Type B pancreatic cell (in vitro differentiated cells): ENCODE measurements at places on chromosomes 3 and 15.

DNA sequence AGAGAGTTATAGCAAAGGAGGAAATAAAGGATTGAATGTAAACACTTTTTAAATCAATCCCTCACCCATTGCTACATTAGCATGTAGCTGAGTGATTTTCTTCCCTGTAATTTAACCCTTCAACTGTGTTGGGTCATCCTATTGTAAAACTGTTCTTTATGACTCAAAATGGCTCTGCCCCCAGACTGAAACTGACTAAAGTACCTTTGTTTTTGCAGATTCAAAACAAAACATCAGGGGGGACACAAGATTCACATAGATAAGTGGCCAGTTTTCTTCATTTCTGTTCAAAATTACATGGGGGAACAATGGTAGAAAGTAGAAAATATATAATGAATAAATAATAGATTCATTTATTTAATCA is 268.4 kb downstream of the IGSF11 start:
- H3K4me1 ChIP-seq: peaks cover 3% of the 10 kb centered on the region
- no peak for DNase-seq
- H3K27me3 ChIP-seq: peaks cover 4% of the 10 kb centered on the region
- no peak overlapping the region for H3K27ac ChIP-seq

DNA sequence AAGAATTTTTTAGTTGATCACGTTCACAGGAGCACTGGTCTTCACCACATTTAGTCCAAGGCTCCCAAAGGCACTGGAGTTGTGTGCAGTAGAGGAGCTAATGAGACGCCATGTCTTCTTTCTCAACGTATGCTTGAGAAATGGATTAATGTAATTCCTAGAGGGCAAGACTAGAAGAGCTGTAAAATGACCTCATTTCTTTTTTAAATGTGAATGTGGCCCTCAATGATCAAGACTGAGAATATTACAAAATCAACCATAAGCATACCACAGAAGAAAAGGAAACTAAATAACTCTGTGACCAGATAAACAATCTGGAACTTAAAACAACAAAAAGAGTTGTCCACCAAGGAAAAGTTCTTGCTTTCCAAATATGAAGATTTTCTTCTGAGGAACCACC is 112.1 kb upstream of the THBS1 start:
- H3K36me3 ChIP-seq: peaks cover 3% of the 10 kb centered on the region
- DNase-seq: no peak
- no peak overlapping the region for H3K27ac ChIP-seq

DNA sequence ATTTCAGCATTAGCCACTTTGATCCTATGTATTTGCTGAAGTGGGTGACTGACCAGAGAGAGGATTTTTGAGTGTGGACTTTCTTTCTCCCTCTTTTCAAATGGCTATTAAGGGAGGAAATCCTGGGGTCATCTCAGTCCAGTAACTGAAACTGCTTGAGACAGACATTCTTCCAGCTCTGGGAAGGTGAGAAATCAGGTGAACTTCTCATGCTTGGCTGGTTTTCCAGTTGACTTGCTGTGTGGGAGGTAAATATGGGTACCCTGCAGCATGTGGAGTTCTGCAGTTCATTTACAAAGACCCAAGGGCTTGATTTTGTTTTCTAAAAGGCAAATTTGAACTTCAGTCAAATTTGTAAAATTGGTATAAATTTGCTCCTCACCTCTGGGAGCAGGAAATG is 461.1 kb upstream of the TBL1XR1 start:
- H3K4me3 ChIP-seq: no peak overlapping the region
- H3K27ac ChIP-seq: no peak overlapping the region
- H3K4me1 ChIP-seq: peaks cover 8% of the 10 kb centered on the region
- DNase-seq: no peak

DNA sequence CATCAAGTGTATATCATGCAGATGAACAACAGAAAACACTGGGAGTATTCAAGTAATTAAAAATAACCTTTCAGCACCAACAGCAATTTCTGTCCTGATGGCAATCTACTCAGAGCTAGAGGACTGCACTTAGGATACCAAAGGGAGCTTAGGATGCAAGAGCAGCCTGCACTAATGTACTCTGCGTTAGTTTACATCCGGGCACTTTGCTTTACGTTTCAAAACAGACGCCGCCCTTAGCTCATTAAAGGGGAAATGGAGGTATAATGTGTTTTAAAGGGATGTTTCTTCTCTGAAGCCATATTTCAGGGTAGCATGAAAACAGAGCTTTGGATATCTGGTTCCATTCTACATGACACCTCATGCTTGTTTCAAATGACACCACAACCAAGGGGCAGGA is 14.0 kb upstream of the B3GNT5 start:
- no peak overlapping the region for H3K4me3 ChIP-seq
- H3K4me1 ChIP-seq: no peaks in the 10 kb centered on the region
- H3K36me3 ChIP-seq: peaks cover 4% of the 10 kb centered on the region
- H3K27ac ChIP-seq: no peak overlapping the region

- no peak for DNase-seq
- peaks cover 32% of the 10 kb centered on the region for H3K36me3 ChIP-seq
- H3K27ac ChIP-seq: peak overlapping the region; percentile 35
Measured at GRCh38 chr3:9452417-9452816, 55.0 kb downstream of the SETD5 start.

DNA sequence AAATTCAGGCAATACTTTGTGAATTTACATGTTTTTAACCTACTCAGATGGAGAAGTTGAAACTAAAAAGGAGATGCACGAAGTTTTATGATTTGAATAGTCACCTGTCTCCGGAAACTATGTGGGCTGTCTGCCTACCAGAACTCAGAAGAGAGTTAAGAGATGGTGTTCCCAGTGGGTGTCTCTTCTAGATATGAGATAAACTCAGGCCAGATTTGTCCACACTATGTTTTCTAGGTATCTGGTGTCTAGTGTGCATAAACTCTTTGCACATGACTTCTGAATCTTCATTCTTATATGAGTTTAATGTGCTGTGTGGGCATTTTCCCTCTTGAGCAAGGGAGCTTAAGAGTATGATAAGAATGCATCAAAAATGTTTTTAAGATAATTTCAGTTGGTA is 222.8 kb downstream of the FOXP1 start:
- H3K4me3 ChIP-seq: no peak overlapping the region
- no peaks in the 10 kb centered on the region for H3K36me3 ChIP-seq
- H3K27ac ChIP-seq: no peak overlapping the region
- H3K4me1 ChIP-seq: peaks cover 19% of the 10 kb centered on the region

DNA sequence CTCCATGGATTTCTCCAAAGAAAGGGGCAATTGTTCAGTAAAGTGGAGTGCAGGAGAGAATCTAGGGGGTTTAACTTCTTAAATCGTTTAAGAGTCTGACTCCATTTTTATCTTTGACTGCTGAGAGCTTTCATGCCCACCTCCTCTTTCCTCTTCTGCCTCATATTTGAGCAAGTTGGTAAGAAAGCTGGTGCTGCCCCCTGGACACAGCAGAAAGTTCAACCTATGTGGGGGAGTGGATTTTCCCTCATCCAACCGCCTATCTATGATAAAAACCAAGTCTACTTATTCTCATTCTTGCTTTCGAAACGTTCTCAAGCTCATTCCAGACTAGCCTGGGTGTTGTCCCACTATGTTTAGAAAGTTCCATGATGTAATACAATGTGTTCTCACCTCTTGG is 26.0 kb downstream of the HHLA2 start:
- peaks cover 5% of the 10 kb centered on the region for H3K4me1 ChIP-seq
- no peak overlapping the region for H3K4me3 ChIP-seq
- no peak overlapping the region for H3K27ac ChIP-seq
- no peaks in the 10 kb centered on the region for H3K36me3 ChIP-seq
- H3K27me3 ChIP-seq: no peaks in the 10 kb centered on the region

GRCh38 chr3:163916596-163917560 is 1161.4 kb downstream of the SI start:
- no peak overlapping the region for H3K4me3 ChIP-seq
- H3K27ac ChIP-seq: no peak overlapping the region
- H3K27me3 ChIP-seq: no peaks in the 10 kb centered on the region
- H3K4me1 ChIP-seq: no peaks in the 10 kb centered on the region
- H3K36me3 ChIP-seq: no peaks in the 10 kb centered on the region
- no peak for DNase-seq
